ENCODE measurements at places on chromosomes 12 and 14. TPM values are rescaled to one million over a fixed set of nuclear protein-coding genes. Genes with fewer than 3 reads are reported as not detected.

GRCh38 chr14:72802588-72802946 lies 91.3 kb downstream of the DPF3 start:
- DNase-seq: no peak

DNA sequence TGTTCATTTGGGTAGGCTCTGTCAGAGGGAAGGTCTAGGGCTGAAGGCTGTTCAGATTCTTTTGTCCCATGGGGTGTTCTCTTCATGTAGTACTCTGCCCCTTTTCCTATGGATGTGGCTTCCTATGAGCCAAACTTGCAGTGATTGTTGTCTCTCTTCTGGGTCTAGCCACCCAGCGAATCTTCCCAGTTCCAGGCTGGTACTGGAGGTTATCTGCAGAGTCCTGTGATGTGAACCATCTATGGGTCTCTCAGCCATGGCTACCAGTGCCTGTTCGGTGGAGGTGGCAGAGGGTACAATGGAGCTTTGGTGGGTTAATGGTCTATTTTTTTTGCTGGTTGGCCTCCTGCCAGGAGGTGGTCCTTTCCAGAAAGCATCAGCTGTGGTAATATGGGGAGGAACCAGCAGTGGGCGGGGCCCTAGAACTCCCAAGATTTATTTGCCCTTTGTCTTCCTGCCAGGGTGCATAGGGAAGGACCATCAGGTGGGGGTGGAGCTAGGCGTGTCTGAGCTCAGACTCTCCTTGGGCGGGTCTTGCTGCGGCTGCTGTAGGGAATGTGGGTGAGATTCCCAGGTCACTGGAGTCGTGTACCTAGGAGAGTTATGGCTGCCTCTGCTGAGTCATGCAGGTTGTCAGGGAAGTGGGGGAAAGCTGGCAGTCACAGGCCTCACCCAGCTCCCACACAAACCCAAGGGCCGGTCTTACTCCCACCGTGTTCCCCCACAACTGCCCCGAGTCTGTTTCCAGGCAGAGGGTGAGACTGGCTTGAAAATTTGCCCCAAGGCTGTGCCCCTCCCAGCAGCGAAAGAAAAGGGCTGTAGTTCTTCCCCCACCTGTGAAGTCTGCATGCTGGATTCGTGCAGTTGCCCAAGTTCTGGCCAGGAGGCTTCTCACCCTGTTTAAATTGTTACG lies 17.5 kb downstream of the MTRFR start:
- DNase-seq: no peak

DNA sequence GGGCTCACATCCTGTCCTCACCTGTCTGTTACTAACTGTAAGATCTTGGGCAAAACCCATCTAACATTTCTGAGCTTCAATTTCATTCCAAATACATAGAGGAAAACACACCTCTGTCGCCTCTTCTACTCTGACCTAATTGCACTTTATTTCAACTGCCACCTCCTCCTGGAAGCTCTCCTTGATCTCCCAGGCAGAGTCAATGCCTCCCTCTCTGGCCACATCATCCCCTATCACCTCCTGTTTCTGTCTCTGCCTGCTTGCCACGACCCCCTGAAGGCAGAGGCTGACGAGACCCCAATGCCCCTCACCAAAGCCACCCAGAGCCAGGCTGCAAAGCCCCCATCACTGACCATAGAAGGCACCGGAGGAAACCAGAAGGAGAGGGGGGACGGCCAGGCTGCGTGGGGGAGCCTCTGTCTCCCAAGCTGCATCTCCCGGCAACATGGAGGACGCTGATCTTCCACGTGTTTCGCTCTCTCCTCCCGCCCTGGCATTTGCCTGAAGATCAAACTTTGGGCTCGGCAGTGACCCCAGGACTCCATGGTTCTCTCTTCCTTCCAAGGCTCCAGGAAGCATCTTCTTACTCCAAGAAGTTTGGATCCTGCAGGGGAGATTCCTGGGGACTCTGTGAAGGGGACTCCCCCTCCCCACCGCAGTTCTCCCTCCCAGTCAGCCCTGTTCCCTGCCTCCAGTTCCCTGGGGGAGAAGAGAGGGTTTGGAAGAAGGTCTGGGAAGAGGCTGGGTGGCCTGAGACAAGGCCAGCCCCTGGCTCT lies 50.1 kb upstream of the BCL11B start:
- no peak for DNase-seq

DNA sequence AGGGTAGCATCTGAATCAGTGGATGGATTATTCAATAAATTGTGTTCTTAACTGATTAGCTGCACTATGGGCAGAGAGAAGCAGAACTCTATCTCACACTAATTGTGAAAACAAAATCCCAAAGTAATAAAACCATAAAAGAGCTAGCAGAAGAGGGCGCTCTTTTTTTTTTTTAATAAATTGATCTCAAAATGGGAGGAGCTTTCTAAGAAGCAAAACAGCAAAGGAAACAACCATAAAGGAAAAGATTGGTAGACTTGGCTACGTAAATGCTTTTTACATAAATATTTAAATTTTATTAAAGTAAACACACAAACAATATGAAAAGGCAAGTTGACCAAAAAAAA lies 1.5 kb upstream of the TM7SF3 start:
- no peak for DNase-seq

DNA sequence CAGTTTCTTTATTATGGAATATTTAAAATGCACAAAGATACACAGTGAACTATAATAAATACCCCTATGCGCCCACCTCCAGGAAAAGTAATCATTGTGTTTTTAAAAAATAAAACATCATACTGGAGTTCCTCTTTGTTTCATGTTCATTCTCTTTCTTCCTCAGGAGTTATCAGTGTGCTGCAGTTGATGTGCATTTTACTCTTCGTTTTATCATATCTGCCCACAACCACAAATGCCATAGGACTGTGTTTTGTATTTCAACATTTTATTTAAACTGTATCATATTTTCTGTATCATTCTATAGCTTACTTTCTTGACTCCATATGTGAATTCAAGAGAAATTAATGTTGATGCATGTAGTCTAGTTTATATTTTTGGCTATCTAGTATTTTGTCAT lies 53.9 kb downstream of the TSHR start:
- no peak for DNase-seq

DNA sequence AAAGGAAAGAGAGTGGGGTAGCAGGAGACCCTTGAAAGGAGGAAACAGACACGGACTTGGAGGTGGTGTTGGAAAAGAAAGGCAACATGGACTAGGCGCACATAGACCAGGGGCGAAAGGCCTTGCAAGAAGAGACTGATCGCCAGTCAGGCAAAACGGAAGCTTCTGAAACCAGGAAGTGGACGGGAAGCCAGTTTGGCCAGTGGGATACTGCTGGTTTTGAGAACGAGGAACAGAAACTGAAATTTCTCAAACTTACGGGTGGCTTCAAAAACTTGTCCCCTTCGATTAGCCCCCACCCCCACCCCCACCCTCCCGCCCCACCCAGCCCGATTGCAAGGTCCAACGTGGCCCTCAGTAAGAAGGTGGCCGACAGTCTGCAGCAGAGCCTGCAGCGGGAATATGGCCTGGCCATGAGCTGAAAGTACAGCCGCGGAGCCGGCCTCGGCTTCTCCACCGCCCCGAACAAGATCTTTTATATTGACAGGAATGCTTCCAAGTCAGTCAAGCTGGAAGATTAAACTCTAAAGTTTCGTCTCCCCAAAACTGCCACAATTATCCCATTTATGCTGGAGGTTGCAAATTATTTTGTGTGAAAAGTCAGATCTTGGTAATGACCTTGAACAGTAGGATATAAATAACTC lies 364.7 kb downstream of the BCAT1 start:
- DNase-seq: no peak

DNA sequence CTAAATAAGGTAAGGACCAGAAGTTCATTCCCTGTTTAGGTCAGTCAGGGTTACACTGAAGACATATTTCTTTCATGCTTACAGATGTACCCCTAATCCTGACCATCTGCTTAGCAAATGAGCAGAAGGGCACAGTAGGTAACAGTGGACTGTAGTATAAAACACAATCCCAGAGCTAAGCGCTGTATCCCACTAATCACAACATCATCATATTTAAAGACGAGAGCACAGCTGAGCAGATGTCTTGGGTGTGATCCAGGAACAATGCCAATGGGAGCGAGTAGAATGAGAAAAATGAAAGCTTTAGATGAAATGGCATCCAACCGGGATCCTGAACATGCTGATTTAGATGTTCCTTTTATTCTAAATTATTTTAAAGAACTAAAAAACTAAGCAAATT lies 213.4 kb downstream of the CCER1 start:
- no peak for DNase-seq

- no peak for DNase-seq
Observed at GRCh38 chr14:96627811-96628775, 125.9 kb downstream of the PAPOLA start.

DNA sequence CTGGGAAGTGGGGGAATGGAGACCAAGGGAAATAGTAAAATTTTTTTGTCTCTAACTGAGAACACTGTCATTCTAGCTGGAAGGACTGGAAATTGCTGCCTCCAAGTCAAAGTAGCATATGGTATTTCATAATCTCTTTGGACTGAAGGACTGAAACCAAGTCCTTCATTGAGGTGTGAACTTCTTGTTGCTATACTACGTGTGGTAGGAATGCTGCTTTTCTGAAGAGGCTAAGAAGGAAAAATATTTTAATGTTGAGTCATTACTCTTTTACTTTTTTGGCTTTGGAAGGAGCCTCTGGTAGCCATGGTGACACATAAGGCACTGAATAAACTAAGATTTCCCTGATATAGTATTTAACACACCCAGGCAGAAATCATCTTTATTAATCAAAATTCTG lies 465.4 kb downstream of the NPAS3 start:
- DNase-seq: no peak

DNA sequence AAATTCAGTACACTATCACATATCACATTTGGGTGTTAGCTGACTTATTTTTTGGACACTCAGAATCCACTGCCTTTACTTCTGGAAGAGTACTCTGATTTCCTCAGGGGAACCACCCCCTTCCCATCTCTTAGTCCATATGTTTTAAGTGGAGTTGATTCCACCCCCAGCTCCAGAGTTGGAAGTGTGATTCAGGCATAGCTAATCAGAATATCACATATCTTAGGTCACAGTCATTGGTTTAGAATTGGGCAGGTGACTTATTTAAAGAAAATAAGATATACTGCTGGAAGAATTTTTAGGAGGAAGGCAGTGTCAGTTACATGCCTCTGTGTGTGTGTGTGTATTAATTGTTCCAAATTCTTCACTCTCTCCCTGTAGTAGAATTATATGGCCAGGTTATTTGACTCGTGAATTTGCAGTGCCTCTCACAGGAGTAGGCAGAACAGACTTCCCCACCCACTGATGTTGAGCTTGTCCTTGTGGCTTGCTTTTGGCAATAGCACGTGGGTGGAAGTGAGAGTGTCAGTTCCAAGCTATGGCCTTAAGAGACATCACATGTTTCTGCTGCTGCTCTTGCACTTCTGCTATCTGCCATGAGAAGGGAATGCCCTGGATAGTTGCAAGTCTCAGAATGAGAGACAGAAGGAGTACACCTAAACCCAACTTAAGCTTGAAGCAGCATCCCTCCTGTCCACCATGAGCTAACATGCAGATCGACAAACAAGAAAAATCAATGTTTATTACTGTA lies 6.4 kb upstream of the GAS2L3 start:
- no peak for DNase-seq

- no peak for DNase-seq
Observed at GRCh38 chr14:31898838-31899528, 178.1 kb upstream of the ARHGAP5 start.

DNA sequence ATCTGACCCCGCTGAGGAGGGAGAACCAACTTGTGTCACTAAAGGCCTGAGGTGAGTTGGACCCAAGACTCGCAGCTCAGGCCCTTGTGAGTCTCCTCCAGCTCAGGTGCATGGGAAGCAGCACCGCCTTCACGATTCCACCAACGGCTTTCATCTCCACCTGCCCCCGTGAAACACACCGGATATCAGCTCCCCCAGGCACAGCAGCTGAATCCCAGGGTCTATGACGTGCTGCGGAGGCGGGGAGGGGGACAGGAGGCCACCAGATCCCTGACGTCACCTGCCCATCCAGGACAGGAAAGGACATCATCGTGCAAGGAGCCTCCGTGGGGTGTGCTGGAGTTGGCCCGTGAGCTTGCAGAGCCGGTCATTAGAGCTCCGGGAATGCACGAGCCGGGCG lies 18.5 kb upstream of the SFSWAP start:
- no peak for DNase-seq

COX8C gene
- total RNA-seq: not detected

RPS6KA5 gene
- 1.2 TPM for total RNA-seq

CABP1 gene
- total RNA-seq: not detected

SYCP3 gene
- not detected for total RNA-seq

OTX2 gene
- not detected for total RNA-seq
